Sigmoid colon (tissue), 7 donors: ENCODE measurements at places on chromosomes 3 and 15.

- H3K36me3 ChIP-seq, result no peaks in the 10 kb centered on the region
- no peak overlapping the region for H3K27ac ChIP-seq
- H3K27me3 ChIP-seq, result no peaks in the 10 kb centered on the region
- no peak for DNase-seq
- H3K4me1 ChIP-seq, result peaks cover 6% of the 10 kb centered on the region
Observed at GRCh38 chr3:156211583-156211982, 91.2 kb downstream of the KCNAB1 start.

GRCh38 chr15:83207660-83208366, at the start of gene HDGFL3:
TSS of gene HDGFL3 (minus strand) at chr15:83207823. CDS start at chr15:83207414, 409 bp downstream.
- peak; percentile 81 for DNase-seq
- peak within 1 kb of the TSS; percentile 94 for H3K27ac ChIP-seq
- no peaks in the 10 kb centered on the region for H3K36me3 ChIP-seq
- no peaks in the 10 kb centered on the region for H3K4me1 ChIP-seq
- H3K27me3 ChIP-seq, result no peaks in the 10 kb centered on the region

GRCh38 chr3:66762916-66763693, 235.0 kb upstream of the KBTBD8 start:
- H3K27ac ChIP-seq, result no peak overlapping the region
- no peaks in the 10 kb centered on the region for H3K27me3 ChIP-seq
- no peak for DNase-seq
- no peaks in the 10 kb centered on the region for H3K36me3 ChIP-seq

GRCh38 chr3:116834816-116835215, 125.2 kb downstream of the TUSC7 start:
- H3K36me3 ChIP-seq, result no peaks in the 10 kb centered on the region
- DNase-seq, result no peak
- H3K27ac ChIP-seq, result no peak overlapping the region
- H3K4me3 ChIP-seq, result no peak overlapping the region
- H3K4me1 ChIP-seq, result no peaks in the 10 kb centered on the region

GRCh38 chr3:49813497-49814174, at the start of gene UBA7:
TSS of gene UBA7 (minus strand) at chr3:49813953. CDS start at chr3:49813787, 166 bp downstream.
- peak; percentile 84 for DNase-seq
- peaks cover 3% of the 10 kb centered on the region for H3K36me3 ChIP-seq

- no peaks in the 10 kb centered on the region for H3K4me1 ChIP-seq
- DNase-seq, result peak; percentile 96
- H3K27ac ChIP-seq, result peak within 1 kb of the TSS; percentile 85
Observed at GRCh38 chr15:59656897-59657634, at the start of gene GTF2A2. TSS of gene GTF2A2 (minus strand) at chr15:59657515. CDS start at chr15:59652277, 5,238 bp downstream.

DNA sequence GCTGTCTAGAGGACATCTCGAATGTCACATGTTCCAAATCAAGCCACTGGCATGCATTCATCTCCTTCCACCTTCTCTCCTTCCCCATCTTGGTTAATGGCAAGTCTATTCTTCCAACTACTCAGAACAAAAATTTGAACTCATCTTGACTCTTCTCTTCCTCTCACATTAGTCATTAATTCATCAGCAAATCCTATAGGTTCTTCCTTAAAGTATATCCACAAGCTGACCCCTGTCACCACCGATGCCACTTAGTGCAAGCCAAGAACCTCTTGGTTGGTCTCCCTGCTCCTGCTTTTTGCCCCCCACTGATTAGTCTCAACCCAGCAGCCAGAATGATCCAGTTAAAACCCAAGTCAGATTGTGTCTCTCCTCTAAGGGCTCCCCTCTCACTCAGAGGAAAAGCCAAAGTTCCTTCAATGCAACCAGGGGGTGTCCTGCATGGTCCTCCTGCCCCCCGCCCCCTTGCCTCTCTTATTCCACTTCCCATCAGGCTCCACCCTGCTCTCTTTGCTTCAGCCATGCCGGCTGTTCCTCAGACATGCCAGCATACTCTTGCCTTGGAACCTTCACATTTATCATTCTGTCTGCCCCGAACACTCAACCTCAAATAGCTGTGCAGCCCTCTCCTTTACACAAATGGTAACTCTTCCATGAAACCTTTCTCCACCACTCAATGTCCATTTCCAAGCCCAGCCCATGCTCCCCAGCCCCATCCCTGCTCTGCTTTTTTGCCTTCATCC, 1.0 kb upstream of the GALNT15 start:
- H3K27ac ChIP-seq, result peak overlapping the region; percentile 54
- DNase-seq, result no peak
- H3K27me3 ChIP-seq, result no peaks in the 10 kb centered on the region

DNA sequence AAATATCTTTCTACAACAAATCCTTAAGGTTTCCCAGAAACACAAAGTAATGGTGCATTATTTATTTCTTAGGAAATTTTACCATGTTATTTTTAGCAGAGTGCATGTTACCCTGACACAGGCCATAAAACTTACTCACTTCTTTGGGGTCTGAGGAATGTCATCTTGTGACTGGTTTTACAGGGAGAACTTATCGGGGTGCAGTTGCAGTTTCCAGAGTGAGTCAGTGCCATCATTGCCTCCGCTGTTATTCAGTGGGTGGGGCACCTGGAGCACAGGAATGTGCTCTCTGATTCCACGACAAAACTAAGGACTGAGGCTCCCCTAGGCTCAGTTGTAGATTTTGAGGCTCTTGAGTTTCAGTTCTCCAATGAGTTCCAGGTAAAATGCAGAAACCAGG, 11.1 kb upstream of the GREM1 start:
- no peaks in the 10 kb centered on the region for H3K36me3 ChIP-seq
- no peak overlapping the region for H3K27ac ChIP-seq
- no peak overlapping the region for H3K4me3 ChIP-seq

- no peaks in the 10 kb centered on the region for H3K27me3 ChIP-seq
- no peak overlapping the region for H3K4me3 ChIP-seq
- peaks cover 47% of the 10 kb centered on the region for H3K4me1 ChIP-seq
- peaks cover 11% of the 10 kb centered on the region for H3K36me3 ChIP-seq
- DNase-seq, result no peak
Observed at GRCh38 chr3:48715174-48715800, 1.7 kb downstream of the IP6K2 start.

DNA sequence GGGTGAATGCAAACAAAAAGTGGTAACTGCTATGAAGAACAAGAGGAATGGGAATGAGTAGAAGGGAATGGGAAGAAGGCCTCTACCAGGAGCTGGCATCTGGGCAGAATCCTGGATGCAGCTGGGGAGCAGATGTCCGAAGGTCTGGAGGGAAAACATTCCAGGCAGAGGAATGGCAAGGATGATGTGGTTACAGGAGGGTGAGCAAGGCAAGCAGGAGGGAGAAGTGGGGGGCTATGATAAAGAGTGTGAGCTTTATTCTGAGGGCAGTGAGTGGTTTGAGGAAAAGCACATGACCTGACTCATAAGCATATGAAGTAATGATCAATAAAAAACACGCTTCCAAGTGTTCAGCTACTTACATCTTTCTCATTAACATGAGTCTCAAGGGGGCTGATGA, 17.1 kb downstream of the SKIC8 start:
- no peak for DNase-seq
- H3K36me3 ChIP-seq, result peaks cover 7% of the 10 kb centered on the region
- no peaks in the 10 kb centered on the region for H3K4me1 ChIP-seq
- H3K27me3 ChIP-seq, result no peaks in the 10 kb centered on the region
- no peak overlapping the region for H3K4me3 ChIP-seq

- no peaks in the 10 kb centered on the region for H3K36me3 ChIP-seq
- H3K27ac ChIP-seq, result peak overlapping the region; percentile 43
- H3K4me1 ChIP-seq, result peaks cover 50% of the 10 kb centered on the region
- DNase-seq, result no peak
Observed at GRCh38 chr15:62453375-62453774, 288.3 kb upstream of the C2CD4B start.

- no peak overlapping the region for H3K4me3 ChIP-seq
- DNase-seq, result no peak
- no peaks in the 10 kb centered on the region for H3K27me3 ChIP-seq
- no peak overlapping the region for H3K27ac ChIP-seq
Observed at GRCh38 chr15:50107157-50107556, 11.9 kb downstream of the ATP8B4 start.

DNA sequence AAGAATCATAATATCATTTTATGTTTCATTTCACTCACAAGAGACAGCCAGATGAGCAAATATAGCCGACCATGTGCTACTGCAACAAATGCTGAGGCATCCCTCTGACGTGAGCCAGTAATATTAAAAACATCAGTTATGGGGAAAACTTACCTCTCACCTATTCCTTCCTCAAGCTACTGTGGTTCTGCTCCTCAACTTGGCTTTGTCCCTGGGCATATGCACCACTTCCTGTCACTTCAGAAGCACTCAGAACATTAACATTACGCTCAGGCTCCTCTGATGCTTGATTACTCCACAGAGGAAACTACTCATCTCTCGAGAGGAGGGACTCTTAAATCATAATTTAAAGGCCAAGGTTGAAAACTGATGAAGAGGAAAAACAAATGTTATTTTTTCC, 457.0 kb upstream of the ALCAM start:
- no peak overlapping the region for H3K4me3 ChIP-seq
- no peaks in the 10 kb centered on the region for H3K36me3 ChIP-seq
- no peak overlapping the region for H3K27ac ChIP-seq
- no peaks in the 10 kb centered on the region for H3K27me3 ChIP-seq
- H3K4me1 ChIP-seq, result no peaks in the 10 kb centered on the region
- DNase-seq, result no peak

DNA sequence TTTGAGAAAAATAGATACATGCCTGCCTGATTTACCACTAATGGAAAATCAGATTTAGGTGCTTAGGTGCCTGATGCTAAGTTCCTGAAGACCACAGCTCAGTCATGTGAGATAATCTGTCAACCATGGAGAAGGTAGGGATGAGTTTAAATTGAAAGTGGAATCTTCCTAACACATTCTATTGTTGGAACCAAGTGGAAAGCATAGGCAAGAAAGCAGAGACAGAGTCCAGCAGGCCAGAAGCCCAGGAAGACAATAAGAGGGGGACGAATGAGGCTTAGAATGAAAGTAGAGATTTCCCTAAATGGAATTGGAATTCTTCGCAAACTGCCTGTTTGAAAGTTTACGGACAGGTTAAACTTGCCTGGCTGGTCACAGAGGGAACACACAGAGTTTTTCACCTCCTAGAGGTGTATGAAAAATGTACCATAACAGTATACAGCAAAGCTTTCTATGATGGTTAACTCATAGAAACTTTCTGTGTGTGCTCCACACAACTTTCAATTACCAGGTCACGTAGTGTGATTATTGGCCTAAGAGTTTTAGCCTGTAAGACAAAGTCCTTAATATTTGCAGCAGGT, 453.8 kb upstream of the KCNMB2 start:
- peak overlapping the region; percentile 74 for H3K27ac ChIP-seq
- H3K4me3 ChIP-seq, result no peak overlapping the region
- DNase-seq, result no peak
- H3K36me3 ChIP-seq, result no peaks in the 10 kb centered on the region
- peaks cover 45% of the 10 kb centered on the region for H3K4me1 ChIP-seq
- no peaks in the 10 kb centered on the region for H3K27me3 ChIP-seq

- no peaks in the 10 kb centered on the region for H3K27me3 ChIP-seq
- no peak overlapping the region for H3K27ac ChIP-seq
- DNase-seq, result no peak
Observed at GRCh38 chr3:22933051-22933840, 269.9 kb upstream of the UBE2E2 start.

DNA sequence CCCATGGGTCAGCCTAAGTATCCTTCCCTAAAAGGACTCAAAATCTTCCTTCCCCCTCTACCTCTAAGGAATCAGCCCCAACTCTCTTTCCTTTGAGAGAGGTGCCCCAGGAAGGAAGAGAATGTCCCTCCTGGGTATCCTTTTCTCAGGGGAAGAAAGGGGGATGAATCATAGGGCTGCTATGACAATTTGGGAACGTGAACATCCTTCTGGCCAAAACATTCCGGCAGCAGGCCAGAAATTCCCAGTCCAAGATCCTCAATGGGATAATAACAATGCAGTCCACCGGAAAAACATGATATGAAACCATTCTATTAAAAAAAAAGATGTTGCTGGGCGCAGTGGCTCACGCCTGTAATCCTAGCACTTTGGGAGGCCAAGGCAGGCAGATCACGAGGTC, 50.8 kb upstream of the CACNA2D3 start:
- DNase-seq, result no peak
- no peak overlapping the region for H3K4me3 ChIP-seq
- no peaks in the 10 kb centered on the region for H3K4me1 ChIP-seq
- no peak overlapping the region for H3K27ac ChIP-seq
- H3K27me3 ChIP-seq, result no peaks in the 10 kb centered on the region
- no peaks in the 10 kb centered on the region for H3K36me3 ChIP-seq

GRCh38 chr3:7201784-7202183, 340.9 kb downstream of the GRM7 start:
- H3K4me3 ChIP-seq, result no peak overlapping the region
- H3K27ac ChIP-seq, result no peak overlapping the region
- no peaks in the 10 kb centered on the region for H3K4me1 ChIP-seq
- DNase-seq, result no peak

DNA sequence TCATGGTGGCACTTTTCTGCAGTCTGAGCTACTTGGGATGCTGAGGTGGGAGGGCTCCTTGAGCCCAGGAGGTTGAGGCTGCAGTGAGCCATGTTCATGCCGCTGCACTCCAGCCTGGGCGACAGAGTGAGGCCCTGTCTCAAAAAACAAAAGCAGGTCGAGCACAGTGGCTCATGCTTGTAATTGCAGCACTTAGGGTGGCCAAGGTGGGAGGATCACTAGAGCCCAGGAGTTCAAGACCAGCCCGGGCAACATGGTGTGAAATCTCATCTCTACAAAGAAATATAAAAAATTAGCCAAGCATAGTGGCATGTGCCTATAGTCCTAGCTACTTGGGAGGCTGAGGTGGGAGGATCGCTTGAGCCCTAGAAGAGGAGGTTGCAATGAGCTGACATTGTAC, 10.0 kb downstream of the UBAP1L start:
- no peak overlapping the region for H3K4me3 ChIP-seq
- H3K27ac ChIP-seq, result no peak overlapping the region
- H3K27me3 ChIP-seq, result no peaks in the 10 kb centered on the region
- H3K4me1 ChIP-seq, result peaks cover 14% of the 10 kb centered on the region
- no peaks in the 10 kb centered on the region for H3K36me3 ChIP-seq

- no peak overlapping the region for H3K4me3 ChIP-seq
- no peaks in the 10 kb centered on the region for H3K4me1 ChIP-seq
- H3K27me3 ChIP-seq, result no peaks in the 10 kb centered on the region
Observed at GRCh38 chr3:100761951-100762350, 52.7 kb downstream of the TFG start.

DNA sequence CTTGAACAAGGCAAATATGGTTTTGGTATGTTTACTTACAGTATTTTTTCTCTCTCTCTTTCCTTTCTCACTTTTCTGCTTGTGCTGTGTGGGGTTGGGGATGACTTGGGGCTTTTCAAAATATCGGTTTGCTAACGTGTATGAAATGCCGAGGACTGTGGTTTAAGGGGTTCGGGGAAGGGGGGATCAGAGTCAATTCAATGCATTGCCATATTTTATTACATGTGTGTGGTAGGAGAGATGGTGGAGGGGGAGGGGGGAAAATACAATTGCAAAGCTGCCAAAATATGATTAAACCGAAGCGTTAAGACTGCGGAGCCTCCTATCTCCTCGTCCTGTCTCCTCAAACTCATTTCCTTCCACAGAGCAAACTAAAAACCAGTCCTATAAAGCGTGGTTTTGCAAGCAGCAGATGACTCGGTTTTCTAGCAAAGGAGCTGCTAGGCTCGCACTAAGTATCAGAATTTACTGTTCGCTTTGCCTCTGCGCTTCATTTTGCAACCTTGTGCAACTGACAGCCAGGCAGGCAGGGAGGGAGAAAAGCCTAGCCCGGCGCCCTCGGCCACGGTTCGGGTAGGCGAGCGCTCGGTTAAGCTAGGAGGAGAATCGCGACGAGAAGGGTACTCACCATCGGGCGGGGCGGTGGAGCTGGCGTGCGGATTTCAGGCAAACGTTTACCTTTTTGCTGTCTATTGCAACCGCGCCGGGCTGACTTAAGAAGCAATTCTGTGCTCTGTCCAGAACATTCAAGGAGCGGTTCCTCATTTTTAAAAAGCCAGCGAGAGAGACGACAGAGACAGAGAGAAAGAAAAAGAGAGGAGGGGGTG, 4.0 kb upstream of the NR2F2 start:
- H3K27me3 ChIP-seq, result no peaks in the 10 kb centered on the region
- peak overlapping the region; percentile 95 for H3K27ac ChIP-seq
- peak overlapping the region; percentile 84 for H3K4me3 ChIP-seq
- DNase-seq, result peak; percentile 86
